NCI-H2081 (cell line): ENCODE measurements at places on chromosomes 2 and 18.

DNA sequence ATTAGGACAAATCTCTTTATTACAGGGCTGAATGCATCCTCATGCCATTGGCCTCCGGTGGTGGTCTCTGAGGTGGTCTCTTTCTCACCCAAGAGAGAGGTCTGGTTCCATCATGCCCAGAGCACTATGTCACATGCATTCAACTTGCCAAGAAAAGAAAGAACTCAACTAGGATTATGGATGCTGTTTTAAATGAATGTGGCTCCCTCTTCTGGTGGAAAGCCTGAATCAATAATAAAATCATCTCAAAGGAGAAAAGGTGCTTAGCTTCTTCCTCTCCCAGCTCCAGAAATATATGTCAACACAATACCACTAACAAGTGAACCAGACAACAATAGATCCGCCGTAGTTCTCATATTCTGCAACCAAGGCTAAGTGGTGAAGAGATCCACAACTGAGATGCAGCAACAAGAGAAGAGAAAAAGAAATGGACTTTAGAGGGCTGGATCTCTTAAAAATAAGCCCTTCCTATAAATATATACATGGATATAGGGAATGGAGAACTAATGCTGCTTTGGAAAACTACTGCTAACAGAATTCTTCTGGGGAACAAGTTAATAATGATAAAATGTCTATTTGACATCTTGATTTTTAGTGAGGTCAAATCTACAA, 396.8 kb downstream of the NCKAP5 start:
- DNase-seq, result peak; percentile 60

DNA sequence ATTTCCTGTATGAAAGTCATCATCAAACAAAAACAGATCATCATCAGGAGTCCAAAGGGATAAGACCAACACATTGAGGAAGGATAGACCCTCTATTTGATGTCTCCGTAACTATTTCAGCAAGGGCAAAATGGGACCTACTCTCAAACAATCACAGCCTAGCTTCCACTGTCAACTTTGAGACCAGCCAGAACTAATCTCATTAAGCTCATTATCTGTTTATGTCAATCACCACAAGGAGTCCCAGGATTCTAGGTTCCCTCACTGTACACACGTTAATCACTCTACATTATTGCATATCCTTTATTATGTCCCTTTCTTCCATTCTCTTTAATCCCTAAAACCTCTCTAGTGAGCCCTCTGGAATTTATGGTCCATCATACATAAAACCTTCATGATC, 370.3 kb upstream of the LINC00305 start:
- no peak for DNase-seq

DNA sequence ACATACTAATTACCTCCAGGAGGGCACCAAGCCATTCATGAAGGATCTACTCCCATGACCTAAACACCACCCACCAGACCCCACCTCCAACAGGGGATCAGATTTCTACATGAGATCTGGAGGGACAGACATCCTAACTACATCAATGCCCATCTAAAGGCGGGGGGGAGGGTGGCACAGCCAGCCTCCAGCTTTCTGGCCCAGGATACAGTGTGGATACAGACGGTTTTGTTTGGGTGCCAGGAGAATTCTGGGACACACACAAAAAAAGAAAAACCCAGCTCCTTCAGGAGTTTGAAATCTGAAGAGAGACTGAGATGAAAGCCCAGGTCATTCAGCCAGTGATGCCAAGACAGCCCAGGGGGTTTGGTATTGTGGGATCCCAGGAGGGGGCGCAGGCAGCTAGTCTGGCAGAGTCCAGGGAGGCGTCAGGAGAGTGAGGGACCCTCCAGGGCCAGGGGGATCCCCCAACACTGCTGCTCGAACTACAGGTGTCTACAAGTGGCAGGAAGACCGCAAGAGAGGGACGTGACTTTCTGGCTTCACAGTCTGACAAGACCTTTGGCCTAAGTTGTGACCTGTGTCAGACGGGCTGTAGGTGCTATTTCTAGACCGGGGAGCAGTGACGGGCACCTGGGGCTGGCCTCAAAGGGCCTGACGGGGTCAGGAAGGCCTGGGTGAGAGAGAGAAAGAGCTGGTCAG, 62.1 kb downstream of the NDUFA10 start:
- no peak for DNase-seq

DNA sequence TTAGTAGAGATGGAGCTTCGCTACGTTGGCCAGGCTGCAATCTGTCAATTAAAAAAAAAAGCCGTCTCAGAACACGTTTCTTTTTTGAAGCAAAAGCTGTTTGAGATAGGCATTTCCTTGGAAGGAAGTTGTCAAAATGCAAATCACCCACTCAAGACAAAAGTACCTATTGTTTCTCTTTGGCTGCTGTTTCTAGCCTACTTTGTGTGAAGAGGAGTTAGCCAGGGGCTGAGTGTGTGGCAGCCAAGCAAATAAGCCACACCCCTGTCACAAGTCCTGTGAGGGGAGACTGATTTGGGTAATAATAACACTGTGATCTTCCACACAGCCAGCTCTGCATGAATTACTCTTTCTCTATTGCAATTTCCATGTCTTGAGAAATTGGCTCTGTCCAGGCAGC, 47.4 kb upstream of the CDCA7 start:
- no peak for DNase-seq

GRCh38 chr2:200471324-200471848, 38.5 kb downstream of the KCTD18 start:
- DNase-seq, result peak; percentile 42

- no peak for DNase-seq
Observed at GRCh38 chr2:86833315-86833714, 28.4 kb downstream of the CD8B start.

- DNase-seq, result no peak
Observed at GRCh38 chr2:208195531-208195930, 5.7 kb upstream of the C2orf80 start.

- no peak for DNase-seq
Observed at GRCh38 chr2:174682007-174682577, 82.2 kb downstream of the CHRNA1 start.

- DNase-seq, result no peak
Observed at GRCh38 chr2:133568172-133568571, at the start of gene NCKAP5. Gene NCKAP5, minus strand, starts transcription at chr2:133568463. Its CDS starts 50,937 bp downstream, at chr2:133517526.

GRCh38 chr2:20050646-20051531, 539 bp downstream of the LAPTM4A start:
- DNase-seq, result peak; percentile 60

DNA sequence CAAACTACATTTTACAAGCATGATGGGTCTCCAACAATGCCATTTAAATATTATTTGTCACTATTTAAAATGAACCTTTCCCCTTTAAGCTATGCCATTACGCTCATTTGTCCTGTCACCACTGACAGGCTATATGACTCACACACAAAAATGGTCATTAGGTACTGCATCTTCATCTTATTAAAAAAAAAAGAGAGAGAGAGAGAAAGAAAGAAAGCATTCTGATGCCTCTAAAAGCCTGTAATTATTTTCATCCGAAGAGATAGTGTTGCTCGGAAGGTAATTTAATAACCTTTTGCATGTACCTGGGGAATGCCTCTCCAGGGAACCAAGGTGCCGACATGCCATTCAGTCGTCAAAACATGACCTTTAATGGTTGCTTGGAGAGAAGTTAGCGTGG, 226.7 kb downstream of the ARHGAP15 start:
- DNase-seq, result no peak

- DNase-seq, result no peak
Observed at GRCh38 chr2:46984642-46985476, 69.3 kb upstream of the MCFD2 start.

DNA sequence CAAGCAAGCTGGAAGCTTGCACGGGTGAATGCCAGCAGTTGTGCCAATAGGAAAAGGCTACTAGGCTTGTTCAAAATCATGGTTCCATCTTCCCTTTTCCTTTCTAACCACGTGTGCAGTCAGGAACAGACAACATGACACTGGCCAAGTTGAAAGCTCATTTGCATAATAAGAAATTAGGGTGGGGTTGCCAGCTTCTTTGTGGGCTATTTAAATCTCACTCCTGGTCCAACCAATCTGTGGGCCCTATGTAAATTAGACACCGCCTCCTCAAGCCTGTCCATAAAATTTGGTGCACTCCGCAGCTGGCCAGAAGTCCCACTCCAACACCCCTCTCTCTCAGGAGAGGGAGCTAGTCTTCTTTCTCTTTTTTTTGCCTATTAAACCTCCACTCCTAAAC, 1948.4 kb upstream of the PIK3C3 start:
- DNase-seq, result no peak

DNA sequence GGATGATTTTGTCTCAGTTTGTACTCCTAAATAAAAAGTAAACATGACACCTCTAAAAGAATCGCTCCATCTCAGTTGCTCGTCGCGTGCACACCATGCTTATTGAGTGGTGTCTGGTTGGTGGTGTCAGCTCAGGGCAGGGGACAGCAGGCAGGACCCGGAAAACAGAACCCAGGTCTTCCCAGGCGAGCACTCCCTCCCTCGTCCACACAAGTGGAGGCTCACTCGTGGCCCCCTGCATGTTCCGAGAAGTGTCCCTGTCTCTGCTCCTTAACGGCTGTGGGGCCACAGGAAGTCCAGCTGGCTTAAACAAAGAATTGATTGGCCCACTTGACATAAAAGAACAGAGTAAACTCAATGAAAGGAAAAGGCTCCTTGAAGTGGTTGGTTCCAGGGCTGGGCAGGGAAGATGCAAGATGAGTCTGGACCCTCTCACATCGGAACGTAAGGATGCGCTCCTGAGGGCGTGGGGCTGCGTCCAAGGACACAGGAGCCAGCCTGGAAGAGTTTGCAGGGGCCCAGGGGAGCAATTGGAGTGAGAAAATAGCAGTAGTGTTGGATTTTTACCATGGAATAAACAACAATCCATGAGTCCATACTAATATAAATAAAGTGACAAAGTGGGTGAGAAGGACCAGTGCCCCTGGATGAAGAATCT, 13.1 kb upstream of the CNDP1 start:
- no peak for DNase-seq

DNA sequence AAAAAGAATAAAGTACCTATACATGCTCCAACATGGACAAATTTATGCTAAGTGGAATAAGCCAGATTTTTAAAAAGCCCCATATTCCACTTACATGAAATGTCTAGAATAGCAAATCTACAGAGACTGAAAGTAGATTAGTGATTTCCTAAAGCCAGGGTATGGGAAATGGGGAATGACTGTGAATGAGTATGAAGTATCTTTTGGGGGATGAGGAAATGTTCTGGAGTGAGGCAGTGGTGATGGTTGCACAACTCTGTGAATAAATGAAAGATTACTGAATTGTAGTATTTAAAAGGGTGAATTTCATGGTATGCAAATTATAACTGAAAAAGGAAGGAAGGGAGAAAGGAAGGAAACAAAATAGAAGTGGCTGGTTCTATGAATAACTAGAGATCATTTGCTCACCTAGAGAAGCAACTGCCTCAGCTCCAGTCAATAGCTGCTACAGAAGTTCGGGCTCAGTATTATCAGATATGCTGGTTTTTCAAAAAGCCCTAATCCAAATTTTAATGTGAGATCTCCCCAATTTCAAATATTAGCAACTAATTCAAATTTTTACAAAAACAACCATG, 39.3 kb downstream of the MAP3K2 start:
- DNase-seq, result no peak

GRCh38 chr2:9627310-9627709, 3.5 kb downstream of the YWHAQ start:
- no peak for DNase-seq

DNA sequence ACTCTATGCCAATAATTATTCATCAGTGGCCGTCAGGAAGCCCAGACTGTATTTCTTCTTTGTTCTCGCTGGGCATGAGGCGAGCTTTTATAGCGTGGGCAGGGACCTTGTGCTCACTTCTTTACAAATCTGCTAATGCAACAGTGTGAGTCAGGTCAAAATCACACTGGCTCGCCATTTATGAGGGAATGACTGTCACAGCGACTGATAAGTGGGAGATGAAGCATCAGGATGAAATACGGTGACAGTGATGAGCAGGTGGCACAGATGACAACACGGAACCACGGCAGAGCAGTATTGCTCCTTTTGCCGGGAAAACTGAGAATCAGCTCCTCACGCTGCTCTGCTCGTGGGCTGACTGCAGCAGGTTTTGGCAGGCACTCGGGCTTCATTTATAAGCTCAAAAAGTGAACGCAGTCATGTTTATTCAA, 20.5 kb downstream of the TYMS start:
- DNase-seq, result no peak

DNA sequence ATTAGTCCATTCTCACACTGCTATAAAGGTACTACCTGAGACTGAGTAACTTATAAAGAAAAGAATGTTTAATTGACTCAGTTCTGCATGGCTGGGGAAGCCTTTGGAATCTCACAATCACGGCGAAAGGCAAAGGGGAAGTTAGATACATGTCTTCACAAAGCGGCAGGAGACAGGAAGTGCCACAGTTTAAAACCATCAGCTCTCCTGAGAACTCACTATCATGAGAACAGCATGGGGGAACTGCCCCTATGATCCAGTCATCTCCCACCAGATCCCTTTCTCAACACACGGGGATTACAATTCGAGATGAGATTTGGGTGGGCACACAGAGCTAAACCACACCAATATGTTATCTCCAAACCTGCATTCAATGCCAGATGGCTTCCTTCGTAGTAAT, 716.1 kb downstream of the DCC start:
- DNase-seq, result no peak

DNA sequence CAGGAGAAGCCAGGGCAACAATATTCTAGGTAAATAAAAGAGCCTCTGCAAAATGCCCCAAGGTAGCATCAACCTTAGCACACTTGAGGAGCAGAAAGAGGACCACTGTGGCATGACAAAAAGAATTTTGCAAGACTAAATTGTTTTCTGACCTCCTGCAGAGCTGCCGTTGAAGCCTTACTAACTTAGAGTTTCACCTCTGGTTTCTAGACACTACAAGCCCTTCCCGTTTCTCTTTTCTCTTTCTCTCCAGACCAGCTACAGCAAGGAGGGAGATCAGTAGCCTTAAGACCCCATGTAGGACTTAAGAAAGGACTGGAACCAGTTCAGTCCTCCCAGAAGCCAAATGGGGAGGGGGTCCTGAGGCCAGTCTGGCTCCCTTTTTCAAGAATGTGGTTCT, 73.3 kb upstream of the SP3 start:
- DNase-seq, result no peak

- DNase-seq, result no peak
Observed at GRCh38 chr2:235501673-235502031, 7.8 kb downstream of the AGAP1 start.

DNA sequence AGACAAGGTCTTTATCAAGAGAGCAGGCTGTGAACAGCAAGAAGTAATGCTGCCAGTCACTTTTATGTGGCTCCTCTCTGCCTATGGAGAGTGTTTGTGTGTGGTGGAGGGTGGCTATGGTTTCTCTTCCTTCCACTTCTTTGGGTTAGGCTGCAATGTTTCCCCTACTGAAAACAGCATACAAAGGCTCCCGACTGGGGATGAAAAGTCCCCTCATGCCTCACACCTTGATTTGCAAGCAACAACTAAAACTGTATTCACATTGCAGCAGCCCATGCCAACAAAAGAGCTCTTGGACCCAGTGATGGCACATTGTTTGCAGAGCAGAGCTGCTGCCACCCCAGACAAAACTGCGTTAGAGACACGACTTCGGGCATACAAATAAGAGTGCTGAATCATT, 301.6 kb downstream of the SLC8A1 start:
- no peak for DNase-seq
